ENCODE measurements at places on chromosomes 16 and 17.
A peak's percentile ranks its signal among the peaks of the same experiment; 100 is the strongest.

GRCh38 chr16:72932677-72933335 lies 115.1 kb downstream of the ZFHX3 start:
- DNase-seq: no peak

GRCh38 chr16:8848939-8849391 lies 19.8 kb downstream of the CARHSP1 start:
- DNase-seq: peak; percentile 81

DNA sequence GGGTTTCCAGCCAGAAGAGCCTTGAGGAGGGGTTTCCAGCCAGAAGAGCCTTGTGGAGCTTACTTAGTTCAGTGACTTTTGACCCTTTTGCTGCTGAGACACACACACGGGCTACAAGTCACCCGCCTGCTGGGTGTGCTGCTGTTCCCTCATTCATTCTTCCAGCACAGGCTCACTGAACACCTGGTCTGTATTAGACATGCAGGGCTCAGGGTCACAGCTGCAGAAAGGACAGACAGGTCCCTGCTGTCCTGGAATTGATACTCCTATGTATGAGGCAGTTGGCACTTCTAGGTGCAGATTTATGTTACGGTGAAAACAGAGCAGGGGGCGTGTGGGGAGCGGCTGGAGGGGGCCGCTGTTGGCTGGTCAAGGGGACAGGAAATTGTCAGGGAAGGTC lies 6.8 kb downstream of the CACNG4 start:
- no peak for DNase-seq

- no peak for DNase-seq
These were observed 7.4 kb downstream of the ACD start for GRCh38 chr16:67652578-67653127.

DNA sequence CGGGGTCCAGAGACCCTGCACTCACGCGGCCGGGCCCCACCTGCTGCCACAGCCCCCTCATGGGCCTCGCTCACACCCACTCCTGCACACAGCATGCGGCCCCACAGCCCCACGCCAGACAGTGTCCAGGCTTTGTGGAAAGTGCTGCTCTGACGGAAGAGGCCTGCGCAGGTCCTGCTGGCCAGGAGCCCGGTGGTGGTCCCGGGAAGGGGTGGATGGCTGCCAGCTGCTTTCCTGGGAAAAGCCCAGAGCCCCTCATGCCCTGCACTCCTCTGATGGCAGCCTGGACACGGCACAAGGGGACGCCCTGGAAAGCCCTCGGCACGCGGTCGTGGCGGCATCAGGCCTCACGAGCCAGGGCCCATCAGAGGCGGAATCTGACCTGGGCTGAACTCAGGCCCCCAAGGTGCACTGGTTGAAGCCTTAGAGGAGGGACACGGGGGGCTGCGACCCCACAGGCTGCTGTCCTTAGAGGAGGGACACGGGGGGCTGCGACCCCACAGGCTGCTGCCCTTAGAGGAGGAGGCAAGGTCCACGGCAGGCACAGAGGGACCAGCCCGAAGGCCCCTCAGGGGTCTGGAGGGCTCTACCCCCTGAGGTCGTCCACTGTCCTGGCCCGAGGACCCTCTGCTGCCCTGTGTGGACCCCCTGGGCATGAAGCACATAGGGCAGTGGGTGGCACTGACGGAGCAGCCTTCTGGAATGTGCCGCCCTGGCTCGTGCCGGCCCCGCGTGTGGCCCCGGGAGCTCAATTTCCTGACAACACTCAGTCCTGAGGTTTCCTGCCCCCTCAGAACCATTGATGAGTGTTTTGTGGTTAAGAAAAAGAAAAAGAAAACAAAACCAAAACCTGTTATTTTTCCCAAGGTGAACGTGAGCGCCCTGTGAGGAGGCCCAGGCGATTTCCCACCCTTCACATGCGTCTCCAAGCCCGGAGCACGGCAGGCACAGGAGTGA lies 22.1 kb downstream of the SOX8 start:
- DNase-seq: no peak

- DNase-seq: no peak
These were observed 190.3 kb downstream of the ZNF423 start for GRCh38 chr16:49665482-49666230.

DNA sequence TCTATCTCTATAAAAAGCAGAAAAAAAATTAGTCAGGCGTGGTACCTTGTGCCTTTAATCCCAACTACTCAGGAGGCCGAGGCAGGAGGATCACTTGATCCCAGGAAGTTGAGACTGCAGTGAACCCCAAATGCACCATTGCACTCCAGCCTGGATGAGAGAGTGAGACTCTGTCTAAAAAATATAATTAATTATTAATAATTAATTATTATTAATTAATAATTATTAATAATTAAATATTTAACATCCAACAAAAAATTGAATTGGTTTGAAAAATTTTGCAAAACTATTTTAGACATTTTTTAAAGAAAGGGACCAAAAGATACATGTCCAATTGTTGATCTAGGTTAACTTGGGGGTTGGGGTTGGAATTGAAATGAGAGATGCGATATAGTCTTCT lies 51.0 kb downstream of the MYH3 start:
- DNase-seq: no peak

DNA sequence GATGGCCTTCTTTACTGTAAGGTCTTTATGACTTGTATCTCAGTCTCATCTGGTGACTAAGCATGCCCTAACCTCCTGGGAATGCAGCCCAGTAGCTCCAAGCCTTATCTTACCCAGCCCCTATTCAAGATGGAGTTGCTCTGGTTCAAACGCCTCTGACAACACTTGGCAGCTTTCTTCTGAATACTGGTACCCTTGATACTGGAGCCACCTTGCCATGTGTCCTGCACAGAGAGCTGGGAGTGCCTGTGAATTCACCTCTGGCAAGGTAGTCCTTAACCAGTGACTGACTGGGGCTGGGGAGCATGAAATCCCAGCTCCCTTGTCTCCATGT lies 17.2 kb downstream of the NUDT7 start:
- no peak for DNase-seq

DNA sequence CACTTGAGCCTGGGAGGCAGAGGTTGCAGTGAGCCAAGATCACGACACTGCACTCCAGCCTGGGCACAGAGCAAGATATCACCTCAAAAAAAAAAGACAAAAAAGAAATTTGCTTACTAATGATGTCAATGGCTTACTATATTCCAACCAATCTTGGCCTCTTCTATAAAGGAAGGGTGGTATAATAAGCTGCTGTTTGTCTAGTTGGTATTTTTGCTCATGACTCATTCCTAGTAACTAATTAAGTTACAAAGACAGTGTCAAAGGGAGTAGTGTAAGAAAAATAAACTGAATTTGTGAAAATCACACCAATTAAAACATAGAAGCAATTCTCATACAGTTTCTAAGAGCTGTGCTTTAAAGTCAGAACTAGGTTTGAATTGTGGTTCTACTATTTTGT lies 82.5 kb downstream of the NLK start:
- DNase-seq: no peak

DNA sequence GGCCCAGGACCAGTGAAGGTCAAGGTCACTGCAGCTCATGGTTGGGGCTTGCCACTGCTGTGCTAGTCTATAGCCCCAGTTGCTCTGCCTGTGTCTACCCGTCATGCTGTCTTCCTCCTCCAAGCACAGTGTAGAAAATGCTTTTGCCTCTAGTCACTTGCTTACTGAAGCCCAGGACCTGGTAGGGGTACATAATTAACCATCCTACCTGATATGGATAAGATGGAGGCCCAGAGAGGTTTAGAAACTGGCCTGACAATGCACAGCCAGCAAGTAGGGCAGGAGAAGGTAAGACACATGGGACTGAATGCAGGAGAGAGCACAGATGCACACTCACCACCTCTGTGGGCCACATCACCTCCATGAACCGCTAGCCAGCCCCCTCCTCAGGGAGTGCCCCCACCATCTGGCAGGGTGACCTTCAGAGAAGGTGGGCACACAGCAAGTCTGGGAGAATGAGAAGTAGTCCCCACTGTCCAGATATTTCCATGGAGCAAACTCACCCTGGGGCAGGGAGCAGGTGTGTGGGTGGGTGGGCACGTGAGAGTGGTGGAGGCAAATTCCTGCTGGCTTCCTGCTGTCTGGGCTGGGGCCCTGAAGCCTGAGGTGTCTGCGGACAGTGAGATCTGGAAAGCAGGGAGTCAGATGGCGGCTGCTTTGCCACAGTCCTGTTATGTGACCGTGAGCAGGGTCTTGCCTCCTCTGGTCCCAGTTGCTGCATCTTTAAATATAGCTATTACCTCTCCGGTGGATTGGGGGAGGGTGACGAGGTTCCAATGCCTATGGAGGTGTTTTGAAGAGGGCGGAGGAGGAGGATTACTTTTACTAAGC lies 1.0 kb downstream of the CX3CL1 start:
- no peak for DNase-seq

DNA sequence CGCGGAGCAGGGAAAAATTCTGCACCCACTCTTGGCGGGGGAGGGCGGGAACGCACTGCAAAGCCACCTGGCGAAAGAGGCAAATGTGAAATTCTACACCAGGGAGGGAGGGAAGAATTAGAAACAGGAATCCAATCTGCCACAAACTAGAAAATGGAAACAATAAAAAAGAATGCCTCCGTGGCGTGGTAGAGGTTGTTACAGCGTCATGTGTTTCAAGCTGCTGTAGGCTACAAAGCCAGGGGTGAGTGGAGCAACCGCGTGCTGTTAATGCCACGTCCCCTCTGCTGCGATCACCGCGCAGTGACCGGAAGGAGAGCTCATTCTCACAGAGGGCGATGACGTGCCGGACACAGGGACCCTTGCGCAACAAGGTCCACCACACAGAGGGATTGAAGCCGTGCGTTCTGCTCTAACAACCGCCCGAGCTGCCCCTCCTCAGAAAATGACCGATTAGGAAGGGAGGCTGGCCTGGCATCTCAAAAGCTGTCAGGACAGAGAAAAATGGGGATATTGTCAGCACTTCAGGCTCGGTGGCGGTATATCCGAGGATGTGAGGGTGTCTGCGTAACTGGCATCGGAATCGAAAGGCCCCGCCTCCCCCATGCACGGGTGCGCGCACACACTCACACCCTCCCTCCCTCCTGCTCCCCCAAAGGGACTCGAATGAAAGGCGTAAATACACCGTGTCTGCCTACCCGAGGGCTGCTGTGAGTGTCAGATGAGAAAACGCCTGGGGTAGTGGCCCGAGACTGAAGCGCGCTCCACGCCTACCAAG lies 70.8 kb upstream of the TNRC6C start:
- DNase-seq: peak; percentile 48

DNA sequence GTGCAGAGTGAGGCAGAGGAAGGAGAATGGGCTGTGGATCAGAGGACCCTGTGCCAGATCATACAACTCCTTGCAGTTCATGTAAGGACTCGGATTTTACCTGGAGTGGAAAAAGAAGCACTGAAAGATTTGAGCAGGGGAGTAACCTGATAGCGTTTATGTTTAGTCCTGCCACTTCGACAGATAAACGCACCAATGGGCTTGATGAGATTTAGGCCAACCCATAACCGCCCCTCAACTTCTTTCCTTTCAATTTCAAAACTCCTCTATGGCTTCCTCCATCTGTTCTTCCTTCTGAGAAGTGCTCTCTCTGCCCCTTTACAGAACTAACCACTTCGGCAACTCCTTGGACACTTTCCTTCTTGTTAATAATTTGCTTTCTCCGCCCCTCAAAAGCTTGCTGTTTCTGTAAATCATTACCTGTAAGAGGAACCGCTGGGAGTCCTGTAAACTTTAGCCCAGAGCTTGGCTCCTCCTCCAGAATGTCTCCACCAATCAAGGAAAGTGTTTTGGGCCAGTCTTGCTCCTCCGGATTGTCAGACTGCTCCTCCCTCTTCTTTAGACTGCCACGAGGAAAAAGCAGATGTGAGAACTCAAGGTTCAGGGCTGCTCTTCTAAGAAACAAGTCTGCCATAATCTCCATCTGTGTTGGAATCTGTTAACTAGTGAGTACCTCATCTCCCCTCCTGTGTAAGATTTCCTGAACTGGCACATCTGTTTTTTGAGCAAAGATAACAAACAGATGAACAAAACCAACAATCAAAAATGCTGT lies at the start of gene ACSM3:
Gene ACSM3 (plus strand): TSS at position 554 of the 772 bp plus-strand sequence. CDS start 6,021 bp downstream, outside the sequence.
- DNase-seq: peak; percentile 63

GRCh38 chr16:69204172-69204571 lies 17.2 kb downstream of the SNTB2 start:
- no peak for DNase-seq

DNA sequence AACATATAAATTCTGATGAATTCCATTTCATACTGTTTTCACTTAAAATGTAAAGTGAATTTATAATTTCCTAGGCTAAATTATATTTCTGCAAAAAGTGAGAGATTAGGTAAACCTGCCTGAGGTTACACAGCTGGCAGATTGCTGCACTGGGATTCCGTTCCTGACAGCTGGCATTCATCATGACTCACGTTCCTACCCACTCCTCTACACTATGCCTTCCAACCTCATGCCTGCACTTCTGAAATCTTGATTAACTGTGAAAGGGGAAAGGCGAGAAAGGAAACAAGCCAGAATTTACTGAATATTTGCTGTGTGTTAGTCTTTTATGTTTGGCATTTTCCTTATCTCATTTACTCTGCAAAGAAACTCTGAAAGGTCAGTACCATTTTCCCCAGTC lies 73.3 kb upstream of the MON1B start:
- no peak for DNase-seq

DNA sequence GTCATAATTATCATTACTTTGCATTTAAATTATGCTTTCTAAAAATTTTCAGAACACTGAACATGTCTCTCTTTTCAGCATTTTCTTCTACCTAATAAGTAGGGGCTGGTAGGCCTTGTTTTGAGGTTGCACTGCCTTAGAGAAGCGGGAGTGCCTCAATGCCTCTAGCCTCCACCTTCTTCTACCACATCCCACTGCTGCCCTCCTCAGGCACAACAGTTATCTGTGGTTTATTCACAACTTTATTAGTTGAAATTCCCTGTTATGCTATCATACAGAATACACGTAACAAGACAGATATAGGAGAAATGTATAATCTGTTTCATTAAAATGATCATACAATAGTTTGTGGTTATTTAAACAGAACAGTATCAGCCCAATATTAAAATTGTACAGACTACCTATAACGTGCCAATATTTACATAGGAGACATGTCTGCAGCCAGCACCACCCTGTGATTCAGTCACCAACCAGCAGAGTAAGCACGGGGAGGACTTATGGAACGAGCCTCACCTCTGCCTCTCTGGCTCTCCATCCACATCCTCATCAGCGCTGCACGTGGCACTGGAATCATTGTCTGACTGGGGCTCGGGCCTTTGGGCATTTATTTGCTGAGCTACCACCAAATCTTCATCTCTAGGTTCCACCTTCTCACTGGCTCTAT lies 101.2 kb downstream of the TTC19 start:
- no peak for DNase-seq

- DNase-seq: no peak
These were observed 14.9 kb downstream of the GPRC5C start for GRCh38 chr17:74446551-74447500.

GRCh38 chr16:11291091-11291703 lies 10.1 kb upstream of the PRM1 start:
- no peak for DNase-seq

- DNase-seq: no peak
These were observed 113.3 kb upstream of the ADAMTS18 start for GRCh38 chr16:77548151-77548550.

GRCh38 chr16:12086822-12087221 lies 110.3 kb downstream of the SNX29 start:
- DNase-seq: no peak

- DNase-seq: no peak
These were observed 1.6 kb downstream of the COASY start for GRCh38 chr17:42563543-42563942.

- peak; percentile 59 for DNase-seq
These were observed 16.2 kb upstream of the RMI2 start for GRCh38 chr16:11329071-11329491.

Measured in fibroblast of skin of abdomen (primary cell).